AML-193 (cell line): ENCODE measurements at places on chromosomes 5 and 9.

- no peak for DNase-seq
Observed at GRCh38 chr9:127746959-127747569, 12.0 kb upstream of the TOR2A start.

DNA sequence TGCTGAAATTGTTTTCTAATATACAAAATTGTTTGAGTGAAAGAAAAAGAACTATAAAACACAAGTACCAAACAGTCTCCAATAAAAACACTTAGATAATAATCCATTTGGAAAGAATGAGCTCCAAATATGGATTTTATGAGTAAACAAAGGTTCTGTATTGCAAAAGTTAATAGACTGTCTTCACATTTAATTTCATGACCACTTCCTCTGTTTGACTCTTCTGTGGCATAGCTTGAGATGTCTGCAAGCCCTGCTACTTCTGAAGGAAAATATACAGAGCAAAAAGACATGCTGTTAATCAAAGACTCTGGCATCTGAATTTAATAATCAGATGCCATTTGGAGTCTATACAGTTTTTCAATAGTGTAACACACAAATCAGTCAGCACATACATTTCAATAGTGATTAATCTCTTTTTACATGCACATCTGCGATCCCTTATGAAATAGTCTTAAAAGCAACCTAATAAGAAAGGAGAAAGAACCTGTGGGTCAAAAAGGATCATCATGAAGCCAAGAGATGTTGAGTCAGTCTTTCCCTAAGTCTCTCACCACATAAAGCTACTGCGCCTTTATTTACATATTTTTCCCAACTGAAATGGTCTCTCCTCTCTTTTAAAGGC, 165.4 kb upstream of the LHFPL2 start:
- no peak for DNase-seq

- DNase-seq, result no peak
Observed at GRCh38 chr5:73654171-73654811, 28.3 kb downstream of the ARHGEF28 start.

- DNase-seq, result no peak
Observed at GRCh38 chr9:133732639-133733408, 5.3 kb downstream of the SARDH start.

GRCh38 chr5:158814521-158814920, 285.2 kb downstream of the EBF1 start:
- DNase-seq, result no peak

DNA sequence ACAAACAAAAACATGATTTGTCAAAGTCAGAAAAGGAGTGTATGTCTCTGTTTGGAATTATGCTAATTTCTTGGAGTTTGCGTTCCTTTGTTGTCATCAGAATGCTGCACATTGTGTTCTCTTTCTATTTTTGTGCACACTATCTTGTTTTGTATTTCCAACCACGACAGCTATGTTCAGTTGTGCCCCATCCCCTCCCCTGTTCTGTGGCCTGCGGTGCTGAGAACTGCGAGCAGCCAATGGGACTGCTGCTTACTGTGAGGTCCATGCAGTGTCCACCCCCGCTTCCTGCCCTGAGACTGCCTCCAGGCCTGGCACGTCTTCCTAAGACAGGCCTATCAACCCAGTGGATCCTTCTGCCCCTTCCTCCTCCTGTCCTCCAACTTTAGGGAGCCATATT, 76.8 kb downstream of the PALM2AKAP2 start:
- DNase-seq, result no peak

DNA sequence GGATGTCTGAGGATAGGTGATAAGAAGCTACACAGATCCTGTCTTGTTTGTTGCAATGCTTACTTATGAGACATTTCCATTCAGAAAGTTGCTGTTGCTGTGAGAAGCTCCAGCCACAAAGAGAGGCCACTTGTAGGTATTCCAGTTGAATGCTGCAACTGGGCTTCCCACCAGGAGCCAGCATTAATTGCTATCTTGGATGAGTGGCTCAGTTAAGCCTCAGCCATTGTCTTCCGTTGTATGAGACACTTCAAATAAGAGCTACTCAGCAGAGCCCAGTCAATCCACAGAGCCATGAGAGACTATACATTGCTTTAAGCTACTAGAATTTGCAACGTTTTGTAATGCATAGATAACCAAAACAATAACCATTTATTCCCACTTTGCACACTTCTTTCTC, 104.3 kb upstream of the ARRDC3 start:
- DNase-seq, result no peak

DNA sequence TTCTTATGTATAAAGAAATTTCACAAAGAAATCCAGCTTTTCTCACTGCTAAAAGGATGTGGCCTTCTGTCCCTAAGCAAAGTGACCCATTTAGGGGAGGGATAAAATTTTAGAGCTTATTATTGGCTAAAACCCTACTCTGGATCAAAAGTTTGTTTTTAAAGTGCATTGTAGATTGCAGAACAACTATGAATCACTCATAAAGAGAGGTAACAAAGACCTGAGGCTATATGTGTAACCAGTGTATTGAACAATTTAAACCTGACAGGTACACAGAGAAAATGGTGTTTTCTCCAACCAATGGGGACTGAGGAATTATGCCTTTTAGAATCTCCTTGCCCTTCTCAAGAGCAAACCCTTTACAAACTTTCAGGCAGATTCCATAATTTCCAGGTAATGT, 86.6 kb downstream of the MUSK start:
- DNase-seq, result no peak

DNA sequence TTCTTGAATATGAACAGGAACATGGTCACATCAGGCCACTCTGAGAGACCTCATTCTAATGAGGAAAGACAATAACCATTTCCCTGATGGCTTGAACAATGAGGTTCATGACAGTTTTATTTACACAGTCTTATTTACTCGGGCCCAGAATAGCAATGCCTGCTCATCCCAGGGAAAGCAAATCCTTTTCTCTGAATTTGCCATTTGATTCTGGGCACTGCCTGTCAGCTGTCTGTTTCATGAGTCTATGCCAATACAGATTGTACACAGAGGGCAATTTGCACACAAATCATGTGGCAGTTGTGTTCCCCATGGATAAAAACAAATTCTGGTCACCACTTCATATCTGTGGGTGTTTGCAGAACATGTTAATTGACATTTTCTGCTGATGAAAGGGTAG, 492.5 kb downstream of the ACTL7B start:
- DNase-seq, result no peak

DNA sequence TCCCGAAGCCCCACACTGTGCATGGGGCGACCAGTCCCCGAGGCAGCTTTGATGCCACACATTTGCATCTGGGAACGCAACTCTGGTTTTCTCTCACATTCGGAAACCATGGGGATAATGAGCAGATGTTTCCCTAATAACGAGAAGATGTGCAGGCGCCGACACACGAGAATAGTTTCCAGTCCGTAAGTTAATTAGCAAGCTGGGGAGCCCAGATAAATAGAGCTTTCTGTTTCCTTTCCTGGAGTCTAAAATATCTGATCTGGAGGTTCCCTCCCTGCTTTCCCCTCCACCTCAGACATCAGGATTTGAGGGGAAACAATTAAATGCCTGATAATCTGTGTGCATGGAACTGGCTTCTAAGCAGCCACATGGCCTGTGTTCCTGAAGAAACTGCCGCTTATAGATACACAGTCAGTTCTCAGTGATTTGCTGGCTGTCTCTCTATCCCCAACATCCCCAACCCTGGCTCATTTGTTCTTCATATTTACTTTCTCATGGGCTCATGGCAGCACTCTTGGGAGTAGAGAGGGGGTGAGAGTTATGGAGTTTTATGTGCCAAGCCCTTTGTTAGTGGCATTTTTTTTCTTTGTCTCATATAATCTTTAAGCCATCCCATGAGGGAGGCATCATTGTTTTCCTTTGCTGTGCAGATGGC, 62.8 kb downstream of the PDZD2 start:
- no peak for DNase-seq

DNA sequence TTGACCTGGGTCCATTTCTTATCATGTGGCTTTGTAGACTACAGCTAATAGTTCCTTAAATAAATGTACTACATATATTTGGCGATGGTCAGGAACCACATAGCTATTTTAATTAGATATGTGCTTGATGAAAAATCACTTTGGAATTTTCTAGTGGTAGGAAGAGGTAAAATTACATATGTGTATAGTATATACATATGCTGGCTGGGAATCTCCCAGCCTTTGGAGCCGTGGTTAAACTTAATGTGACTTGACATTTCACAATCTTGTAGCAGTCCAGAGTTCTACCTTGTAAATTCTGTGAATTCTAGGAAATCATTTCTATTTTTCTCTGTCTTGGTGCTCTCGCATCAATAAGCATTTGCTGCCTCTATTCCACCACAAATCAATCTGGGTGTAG, 565.0 kb downstream of the DMRTA1 start:
- no peak for DNase-seq

DNA sequence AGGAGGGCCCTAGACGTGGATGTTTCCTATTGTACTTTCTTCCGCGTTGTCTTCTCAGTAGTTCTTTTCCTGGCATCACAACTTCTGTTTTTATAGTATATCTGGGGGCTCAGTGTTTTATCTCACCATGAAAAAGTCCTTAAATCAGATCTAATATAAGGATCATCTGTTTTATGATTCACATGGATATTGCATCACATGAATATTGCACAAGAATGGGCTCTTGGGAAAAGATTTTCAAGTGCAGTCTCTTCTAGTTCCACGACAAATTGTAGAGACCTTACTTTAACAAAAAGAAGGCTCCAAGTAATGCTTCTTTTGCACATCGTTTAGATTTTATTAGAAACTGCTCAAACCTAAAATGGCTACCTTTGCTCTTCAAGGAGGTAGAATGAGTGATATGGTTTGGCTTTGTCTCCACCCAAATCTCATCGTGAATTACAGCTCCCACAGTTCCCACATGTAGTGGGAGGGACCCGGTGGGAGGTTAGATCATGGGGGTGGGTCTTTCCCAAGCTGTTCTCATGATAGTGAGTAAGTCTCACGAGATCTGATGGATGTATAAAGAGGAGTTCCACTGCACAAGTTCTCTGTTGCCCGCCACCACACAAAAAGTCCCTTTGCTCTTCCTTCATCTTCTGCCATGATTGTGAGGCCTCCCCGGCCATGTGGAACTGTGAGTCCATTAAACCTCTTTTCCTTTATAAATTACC, 53.7 kb upstream of the FAM120A start:
- DNase-seq, result no peak

- no peak for DNase-seq
Observed at GRCh38 chr9:8832955-8833354, 1033.4 kb upstream of the DMAC1 start.

DNA sequence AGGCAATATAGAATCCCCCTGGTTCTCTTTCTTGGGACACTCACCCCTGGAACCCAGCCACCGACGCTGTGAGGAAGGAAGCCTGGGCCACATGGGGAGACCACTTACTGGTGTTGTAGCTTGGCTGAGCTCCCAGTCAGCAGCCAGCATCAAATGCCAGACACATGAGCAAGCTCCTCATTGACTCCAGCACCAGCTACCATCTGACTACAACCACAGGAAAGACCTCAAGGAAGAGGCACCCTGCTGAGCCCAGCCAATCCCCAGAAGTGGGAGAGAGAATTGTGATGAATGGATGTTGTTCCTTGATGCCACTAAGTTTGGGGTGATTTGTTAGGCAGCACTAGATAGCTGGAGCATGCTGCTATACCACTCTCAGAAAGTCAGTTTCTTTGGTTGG, 36.0 kb downstream of the BNIP1 start:
- no peak for DNase-seq

- no peak for DNase-seq
Observed at GRCh38 chr9:137612741-137613142, 6.1 kb upstream of the EHMT1 start.

- DNase-seq, result no peak
Observed at GRCh38 chr5:1390861-1391600, 46.1 kb upstream of the CLPTM1L start.

GRCh38 chr5:37054391-37054790, 177.8 kb downstream of the NIPBL start:
- DNase-seq, result no peak

DNA sequence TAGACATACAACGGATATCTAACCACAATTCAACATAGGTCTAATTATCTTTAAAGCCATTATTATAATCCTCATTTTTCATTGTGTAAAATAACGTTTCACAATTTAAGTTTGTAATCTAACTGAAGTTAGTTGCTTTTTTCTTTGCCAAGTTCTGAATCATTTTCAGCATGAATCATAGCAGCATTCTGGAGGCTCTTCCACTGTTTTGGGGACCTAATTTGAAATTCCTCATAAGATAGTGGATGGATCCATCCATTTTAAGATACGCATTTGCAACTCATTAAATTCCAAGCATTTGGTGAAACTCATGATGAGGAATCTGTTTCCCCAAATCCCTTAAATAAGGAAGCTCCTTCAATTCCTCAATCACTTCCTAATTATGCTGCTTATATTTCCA, 447.1 kb upstream of the CDH10 start:
- DNase-seq, result no peak

DNA sequence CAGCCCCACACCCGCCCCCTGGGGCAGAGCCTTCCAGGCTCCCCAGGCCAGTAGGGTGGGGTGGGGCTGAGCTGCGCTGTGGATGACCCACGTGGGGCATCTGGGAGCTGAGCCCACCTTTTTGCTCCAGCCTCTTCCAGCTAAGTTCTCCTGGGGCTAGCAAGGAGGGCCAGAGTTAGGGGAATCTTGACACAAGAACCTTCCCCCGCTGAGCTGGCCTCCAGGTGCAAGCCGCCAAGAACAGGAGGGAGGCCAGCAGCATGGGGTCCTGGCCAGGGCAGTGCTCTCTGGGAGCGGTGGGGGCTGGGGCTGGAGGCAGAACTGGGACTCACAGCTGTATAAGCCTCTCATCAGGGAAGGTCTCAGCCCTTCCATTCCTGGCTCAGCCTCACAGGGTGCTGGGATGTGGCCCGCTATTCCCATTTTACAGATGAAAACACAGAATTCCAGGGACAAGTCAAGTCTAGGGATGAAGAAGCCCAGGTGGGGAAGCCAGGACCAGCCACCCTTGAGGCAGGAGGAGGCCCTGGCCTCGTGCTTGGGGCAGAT, 21.5 kb downstream of the SARDH start:
- DNase-seq, result no peak

GRCh38 chr5:97499605-97500004, 316.6 kb upstream of the RIOK2 start:
- DNase-seq, result no peak

GRCh38 chr5:37786862-37787519, 52.9 kb downstream of the GDNF start:
- DNase-seq, result no peak

DNA sequence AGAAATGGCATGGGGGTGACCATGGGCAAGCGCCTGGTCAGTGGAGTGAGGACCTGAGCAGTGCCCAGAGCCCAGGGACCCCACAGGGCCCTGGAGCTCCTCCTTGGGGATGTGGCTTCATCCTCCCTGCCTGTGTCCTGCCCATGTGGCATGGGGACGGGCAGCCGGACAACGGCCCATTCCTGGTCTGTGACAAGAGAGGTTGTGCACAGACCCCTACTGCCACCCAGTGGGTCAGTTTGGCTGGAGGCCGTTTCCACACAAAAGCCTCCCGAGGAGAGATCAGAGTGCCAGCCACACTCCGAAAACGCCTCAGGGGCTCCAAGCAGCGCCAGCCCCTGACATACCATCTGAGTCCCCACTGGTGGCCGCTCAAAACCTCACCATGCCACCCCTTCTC, 19.8 kb downstream of the SLC6A18 start:
- DNase-seq, result no peak
